ENCODE measurements at places on chromosomes 12 and 14. TPM values are rescaled to one million over a fixed set of nuclear protein-coding genes. Genes with fewer than 3 reads are reported as not detected.
A peak's percentile ranks its signal among the peaks of the same experiment; 100 is the strongest.

Gene CLECL1
- total RNA-seq: not detected

DNA sequence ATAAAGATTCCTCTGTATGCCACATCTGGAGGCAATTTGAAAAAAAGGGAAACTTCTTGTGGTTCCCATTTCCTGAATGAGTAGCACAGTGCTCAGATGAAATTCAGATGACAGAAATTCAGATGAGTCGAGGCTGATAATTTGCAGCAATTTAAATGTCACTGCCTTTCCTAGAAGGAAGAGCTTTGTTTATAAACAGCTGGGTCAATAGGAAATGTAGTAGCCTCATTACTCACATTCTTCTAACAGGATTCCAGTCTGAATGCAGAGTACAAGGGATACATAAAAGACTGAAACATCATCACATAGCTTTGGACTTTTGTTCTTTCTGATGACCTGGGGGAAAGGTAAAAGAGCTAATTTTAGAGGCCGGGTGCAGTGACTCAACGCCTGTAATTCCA, 11.3 kb upstream of the DACT1 start:
- H3K27me3 ChIP-seq: no peaks in the 10 kb centered on the region
- no peak overlapping the region for H3K4me3 ChIP-seq
- H3K4me1 ChIP-seq: no peaks in the 10 kb centered on the region
- DNase-seq: no peak
- H3K27ac ChIP-seq: no peak overlapping the region

DNA sequence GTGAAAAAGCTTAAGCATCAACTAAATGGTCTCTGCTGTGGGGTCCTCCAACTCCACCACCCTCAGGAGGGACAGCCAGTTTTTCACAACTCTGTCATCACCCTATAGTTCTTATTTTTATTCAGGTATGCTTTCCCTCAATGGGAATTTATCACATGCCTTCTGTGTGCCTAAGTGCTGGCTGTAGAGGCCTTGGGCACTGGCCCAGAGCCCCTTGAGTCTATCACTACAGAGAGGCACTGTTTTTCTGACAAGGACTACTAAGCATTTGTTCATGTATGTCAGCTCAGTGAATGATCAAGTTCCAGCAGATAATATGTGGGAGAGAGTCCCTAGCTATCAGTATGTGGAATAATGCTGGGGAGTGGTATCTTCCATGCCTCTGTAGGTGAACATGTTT, 463.9 kb downstream of the NPAS3 start:
- no peaks in the 10 kb centered on the region for H3K36me3 ChIP-seq
- no peak overlapping the region for H3K27ac ChIP-seq
- H3K4me1 ChIP-seq: no peaks in the 10 kb centered on the region

DNA sequence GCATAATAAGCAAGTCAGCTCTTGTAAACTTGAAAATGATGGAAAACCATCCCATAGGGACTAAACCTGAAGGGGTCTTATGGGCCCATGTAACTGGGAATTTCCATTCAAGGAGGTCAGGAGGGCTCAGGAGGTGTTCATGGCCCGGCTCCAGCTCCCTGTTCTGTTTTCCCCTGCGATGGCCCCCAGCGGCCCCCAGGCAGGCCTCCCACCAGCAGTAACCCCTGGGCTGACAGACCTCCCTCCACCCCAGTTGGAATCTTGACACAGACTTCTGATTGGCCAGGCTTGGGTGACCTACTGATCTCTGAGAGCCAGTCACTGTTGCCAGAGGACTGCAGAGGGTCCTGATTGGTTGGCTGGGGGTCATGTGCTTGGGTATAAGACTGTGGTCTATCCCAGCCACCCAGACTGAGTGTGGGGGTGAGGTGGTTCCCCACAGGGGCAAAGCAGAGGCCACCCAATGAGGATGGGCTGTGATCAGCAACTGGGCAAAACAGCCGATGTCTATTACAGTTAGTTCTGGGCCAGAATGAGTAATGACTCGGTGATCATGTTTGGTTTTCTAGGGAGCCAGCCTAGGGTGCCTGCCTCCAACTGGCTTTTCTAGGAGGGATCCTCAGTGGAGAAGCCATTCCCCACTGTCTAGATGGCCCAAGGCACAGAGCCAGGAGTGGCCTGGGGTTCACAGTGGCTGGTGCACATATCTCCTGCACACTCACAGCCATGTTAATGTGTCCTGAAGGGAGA, 27.0 kb downstream of the RHOF start:
- no peak overlapping the region for H3K4me3 ChIP-seq
- peak overlapping the region; percentile 84 for H3K27ac ChIP-seq
- no peak for DNase-seq
- no peaks in the 10 kb centered on the region for H3K27me3 ChIP-seq
- H3K4me1 ChIP-seq: peaks cover 54% of the 10 kb centered on the region

Gene PLEKHH1
- total RNA-seq: 2.5 TPM

DNA sequence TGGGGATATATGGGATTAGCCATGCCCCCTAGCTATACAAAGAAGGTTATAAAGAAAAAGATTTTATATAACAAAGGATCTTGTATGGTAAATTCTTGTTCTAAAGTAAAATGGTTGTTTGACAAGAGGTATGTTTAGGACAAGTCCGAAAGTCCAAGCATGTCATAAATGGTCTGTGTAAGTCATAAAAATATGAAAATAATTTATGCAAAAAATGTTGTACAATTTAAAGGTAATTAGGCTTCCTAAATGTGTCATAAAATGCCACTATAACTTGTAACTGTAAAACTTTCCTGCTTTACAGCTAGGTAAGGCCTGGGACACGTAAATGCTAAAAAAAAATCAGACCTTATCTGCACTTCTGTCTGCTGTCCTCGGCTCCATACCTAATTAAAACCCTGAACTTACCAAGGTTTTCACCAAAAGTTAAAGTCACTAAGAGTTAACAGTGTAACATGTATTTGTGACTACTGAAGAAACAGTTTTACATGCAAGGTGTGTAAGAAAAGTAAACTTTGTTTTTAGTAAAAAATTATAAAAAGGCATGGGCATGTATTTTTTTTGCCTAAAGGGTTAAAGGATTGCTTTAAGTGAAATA, 110.0 kb upstream of the RESF1 start:
- DNase-seq: no peak
- H3K27ac ChIP-seq: no peak overlapping the region
- H3K4me3 ChIP-seq: no peak overlapping the region

GRCh38 chr14:94989946-94990345, 167.4 kb downstream of the DICER1 start:
- DNase-seq: no peak
- H3K4me3 ChIP-seq: no peak overlapping the region
- no peaks in the 10 kb centered on the region for H3K27me3 ChIP-seq

Gene FAIM2
- total RNA-seq: 19.4 TPM

Gene REP15
- total RNA-seq: not detected

GRCh38 chr12:54052438-54053002, 1.1 kb upstream of the HOXC4 start:
- no peak for DNase-seq
- peaks cover 36% of the 10 kb centered on the region for H3K27me3 ChIP-seq
- no peak overlapping the region for H3K4me3 ChIP-seq
- H3K27ac ChIP-seq: no peak overlapping the region
- H3K4me1 ChIP-seq: peaks cover 34% of the 10 kb centered on the region
- no peaks in the 10 kb centered on the region for H3K36me3 ChIP-seq

Gene ASCL1
- not detected for total RNA-seq

DNA sequence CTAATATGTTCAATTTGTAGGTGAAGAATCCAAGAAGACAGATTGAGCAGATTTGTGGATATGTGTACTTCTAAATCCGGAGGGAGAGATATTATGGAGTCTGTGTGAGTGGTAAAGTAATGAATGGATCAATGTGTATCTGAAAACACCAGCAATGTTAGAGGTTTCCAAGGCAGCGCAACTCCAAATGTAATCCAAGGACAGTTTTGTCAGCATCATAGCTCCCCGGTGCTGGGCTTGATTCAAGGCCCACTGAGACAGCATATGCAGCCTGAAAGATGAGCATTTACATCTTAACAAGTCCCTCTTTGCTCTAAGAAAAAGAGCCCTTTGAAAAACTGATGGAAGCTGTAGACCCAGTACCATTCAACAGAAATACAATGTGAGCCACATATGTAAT, 38.3 kb upstream of the FRMD6 start:
- DNase-seq: no peak
- no peak overlapping the region for H3K27ac ChIP-seq
- H3K27me3 ChIP-seq: no peaks in the 10 kb centered on the region
- no peak overlapping the region for H3K4me3 ChIP-seq
- peaks cover 14% of the 10 kb centered on the region for H3K4me1 ChIP-seq

Gene CD27
- 1.2 TPM for total RNA-seq

DNA sequence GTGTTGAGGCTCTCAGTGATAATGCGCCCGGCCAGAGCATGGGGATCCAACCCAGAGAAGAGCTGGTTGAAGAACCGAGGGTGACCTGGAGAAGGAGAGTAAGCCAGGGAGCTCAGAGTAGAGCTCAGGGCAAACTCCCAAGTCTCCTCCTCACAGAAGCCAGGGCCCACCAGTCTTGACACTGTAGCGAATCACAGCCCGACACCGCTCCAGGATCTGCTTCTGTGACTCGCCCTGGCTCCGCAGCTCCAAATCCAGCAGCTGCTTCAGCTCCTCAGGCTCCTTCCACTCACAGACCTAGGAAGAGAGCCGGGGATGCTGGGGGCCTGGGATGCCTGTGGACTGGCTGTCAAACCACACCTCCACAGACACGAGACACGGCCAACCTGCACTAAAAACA, 8.2 kb upstream of the ZNF740 start:
- no peak for DNase-seq
- H3K4me3 ChIP-seq: no peak overlapping the region
- H3K27ac ChIP-seq: no peak overlapping the region
- H3K4me1 ChIP-seq: peaks cover 6% of the 10 kb centered on the region
- H3K27me3 ChIP-seq: no peaks in the 10 kb centered on the region
